Cardiac atrium fibroblast (primary cell): ENCODE measurements at places on chromosomes 4 and X. TPM values are rescaled to one million over a fixed set of nuclear protein-coding genes. Genes with fewer than 3 reads are reported as not detected.

Gene NAP1L5
- 6.8 and 8.3 TPM in 2 replicates for total RNA-seq

Gene CHRDL1
- 1.4 and 7.8 TPM in 2 replicates for total RNA-seq

Gene MGARP
- 36.0 and 48.2 TPM in 2 replicates for total RNA-seq

Gene GATA1
- total RNA-seq = not detected in 2 replicates

Gene PAGE2
- not detected in 2 replicates for total RNA-seq

Gene YIPF7
- not detected in 2 replicates for total RNA-seq

Gene XKRX
- 0.32 TPM in 1 of 2 replicates, not detected in the other for total RNA-seq

Gene FMR1NB
- total RNA-seq = not detected in 2 replicates

Gene TMEM255A
- not detected in 2 replicates for total RNA-seq

Gene ZNF141
- total RNA-seq = 4.5 and 8.3 TPM in 2 replicates

Gene BEX1
- total RNA-seq = 0.32 and 1.3 TPM in 2 replicates

Gene FAAH2
- under 0.01 TPM in 1 of 2 replicates, not detected in the other for total RNA-seq
